ENCODE measurements at places on chromosomes 13 and 19.

GRCh38 chr13:36193151-36193855, 21.1 kb downstream of the SOHLH2 start:
- peak; percentile 75 for DNase-seq

DNA sequence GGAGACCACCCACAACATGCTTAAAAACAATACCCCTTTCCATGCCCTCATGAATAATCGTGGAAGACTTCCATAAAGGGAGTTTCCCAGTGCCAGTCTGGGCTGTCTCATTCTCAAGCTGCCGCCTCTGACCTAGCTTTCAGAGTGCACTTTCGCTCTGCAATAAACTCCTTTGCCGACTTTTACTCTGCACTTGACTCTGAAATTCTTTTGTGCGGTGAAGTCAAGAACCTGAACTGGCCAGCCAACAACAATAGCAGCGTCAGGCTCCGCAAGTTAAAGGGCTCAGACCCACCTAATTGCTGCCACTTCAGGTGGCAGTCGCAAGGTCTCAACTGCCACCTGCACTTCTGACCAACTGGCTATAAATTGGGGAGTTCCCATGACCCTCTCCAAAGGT, 10.3 kb upstream of the LEUTX start:
- DNase-seq, result no peak

DNA sequence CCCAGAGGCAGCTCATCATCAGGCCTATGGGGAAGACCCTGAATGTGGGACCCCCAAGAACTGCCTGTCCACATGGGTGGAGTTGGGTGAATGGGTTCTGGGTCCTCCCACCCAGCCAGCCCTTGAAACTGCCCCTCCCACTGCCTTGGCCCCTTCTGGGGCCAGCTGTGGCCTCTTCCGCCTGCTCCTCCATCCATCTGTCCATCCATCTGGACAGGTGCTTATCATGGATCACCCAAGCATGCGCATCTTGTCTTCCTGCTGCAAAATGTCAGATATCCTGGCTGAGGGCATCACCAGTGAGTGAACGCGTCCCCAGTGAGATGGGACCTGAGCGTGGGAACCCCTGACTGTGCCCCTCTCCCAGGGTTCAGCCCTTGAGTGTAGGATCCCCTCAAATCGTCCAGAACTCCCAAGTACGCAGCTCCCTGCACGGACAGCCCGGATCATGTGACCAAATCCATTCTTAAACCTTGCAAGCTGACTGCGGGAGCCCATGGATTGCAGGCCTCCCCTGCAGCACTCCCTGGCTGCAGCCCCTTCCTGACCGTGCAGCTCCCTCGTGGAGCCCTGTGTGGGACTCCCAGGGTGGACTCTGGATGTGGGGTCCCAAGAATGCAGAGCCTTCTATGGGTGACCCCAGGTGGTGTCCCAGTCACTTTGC, 2.0 kb downstream of the STXBP2 start:
- no peak for DNase-seq

DNA sequence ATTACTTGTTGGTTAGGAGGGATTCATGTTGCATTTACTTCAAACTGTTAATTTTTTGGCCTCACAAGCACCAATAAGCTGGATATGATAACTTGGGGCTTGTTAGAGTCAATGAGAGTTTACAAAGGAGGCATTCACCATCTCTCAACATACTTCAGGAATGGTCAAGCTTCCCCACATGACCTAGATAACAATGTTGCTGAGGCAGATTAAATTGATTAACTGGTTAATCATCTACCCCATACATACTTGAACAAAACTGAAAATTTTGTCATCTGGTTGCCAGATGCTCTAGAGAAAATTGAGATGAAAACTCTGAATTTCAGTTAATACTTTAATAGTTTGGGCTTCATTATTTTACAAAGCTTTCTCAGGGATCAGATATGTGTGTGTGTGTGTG, 43.0 kb upstream of the UBL3 start:
- no peak for DNase-seq

GRCh38 chr19:5417495-5418436, 37.5 kb upstream of the ZNRF4 start:
- DNase-seq, result no peak

DNA sequence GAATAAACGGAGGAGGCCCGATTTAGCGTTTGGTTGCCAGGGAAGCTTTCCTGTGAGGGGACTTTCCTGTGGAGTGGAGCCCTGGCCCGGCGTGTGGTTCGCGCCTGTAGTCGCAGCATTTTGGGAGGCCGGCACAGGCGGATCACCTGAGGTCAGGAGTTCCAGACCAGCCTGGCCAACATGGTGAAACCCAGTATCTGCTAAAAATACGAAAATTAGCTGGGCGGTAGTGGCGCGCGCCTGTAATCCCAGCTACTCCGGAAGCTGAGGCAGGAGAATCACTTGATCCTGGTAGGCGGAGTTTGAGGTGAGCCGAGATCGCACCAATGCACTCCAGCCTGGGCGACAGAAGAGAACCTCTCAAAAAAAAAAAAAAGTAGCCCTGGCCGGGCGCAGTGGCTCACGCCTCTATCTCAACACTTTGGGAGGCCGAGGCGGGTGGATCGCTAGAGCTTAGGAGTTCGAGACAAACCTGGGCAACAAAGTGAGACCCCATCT, 6.9 kb downstream of the KANK3 start:
- no peak for DNase-seq

GRCh38 chr19:47188507-47189033, 42.4 kb downstream of the BBC3 start:
- DNase-seq, result no peak

Data from EH (cell line).